ENCODE measurements at places on chromosomes 1 and 21. TPM values are rescaled to one million over a fixed set of nuclear protein-coding genes. Genes with fewer than 3 reads are reported as not detected.

DNA sequence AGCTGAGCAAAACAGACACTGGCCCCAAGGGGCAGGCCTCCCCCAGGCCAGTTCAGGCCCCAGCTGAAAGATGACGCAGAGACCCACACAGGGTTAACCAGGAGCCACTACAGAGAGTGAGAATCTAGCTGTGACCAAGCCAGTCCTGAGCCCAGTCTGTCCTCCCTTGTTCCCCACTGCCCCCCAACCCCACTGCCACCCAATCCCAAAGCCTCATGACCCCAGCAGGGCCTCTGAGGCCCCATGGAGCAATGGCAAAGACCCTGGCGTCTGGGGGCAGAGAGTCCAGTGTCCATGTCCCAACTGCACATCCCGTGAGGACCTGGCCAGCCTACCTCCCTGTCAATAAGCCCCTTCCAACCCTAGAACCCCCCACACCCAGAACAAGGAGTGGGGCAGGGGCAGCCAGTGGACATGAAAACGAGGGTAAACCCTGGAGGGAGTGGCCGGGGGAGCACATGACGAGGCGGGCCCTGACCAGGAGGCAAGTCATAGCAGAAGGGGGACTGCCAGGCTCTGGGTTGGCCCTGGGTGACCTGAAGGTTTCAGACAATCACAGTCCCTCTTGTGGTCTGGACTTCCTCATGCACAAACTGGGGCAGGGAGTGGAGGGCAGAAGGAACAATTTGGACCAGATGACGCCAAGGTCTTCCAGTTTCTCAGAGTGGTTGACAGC lies 100.5 kb downstream of the GLIS1 start:
- no peak for DNase-seq

DNA sequence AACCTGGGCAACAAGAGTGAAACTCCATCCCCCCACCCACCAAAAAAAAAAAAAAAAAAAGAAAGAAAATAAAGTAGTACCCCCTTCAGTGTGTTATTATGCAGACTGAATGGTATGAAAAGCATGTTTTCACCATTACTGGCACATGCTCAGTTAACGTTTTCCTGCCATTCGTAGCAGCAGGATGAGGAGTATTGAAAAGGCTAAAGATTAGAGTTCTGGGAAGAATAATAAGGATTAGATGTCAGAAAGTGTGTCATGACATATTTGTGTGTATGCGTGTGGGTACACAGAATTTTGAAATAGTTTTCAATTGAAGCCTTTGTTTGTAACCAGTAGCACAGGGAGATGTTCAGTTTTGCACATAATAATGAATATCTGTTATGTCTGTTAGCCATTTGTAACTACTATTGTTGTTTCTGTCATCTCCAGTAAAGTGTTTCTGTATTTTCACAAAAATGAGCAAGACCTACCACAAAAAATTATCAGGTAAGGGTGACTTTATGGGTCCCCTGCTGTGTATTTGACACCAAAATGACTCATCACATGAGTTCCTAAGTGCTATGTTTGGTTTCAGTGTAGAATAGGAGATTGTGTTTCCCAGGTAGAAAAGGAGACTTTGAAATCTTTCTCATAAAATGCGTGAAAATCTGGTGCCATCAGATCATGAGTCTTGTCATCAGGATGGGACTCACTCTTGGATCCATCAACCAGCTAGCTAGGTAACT lies 358.9 kb downstream of the DISC1 start:
- no peak for DNase-seq

DNA sequence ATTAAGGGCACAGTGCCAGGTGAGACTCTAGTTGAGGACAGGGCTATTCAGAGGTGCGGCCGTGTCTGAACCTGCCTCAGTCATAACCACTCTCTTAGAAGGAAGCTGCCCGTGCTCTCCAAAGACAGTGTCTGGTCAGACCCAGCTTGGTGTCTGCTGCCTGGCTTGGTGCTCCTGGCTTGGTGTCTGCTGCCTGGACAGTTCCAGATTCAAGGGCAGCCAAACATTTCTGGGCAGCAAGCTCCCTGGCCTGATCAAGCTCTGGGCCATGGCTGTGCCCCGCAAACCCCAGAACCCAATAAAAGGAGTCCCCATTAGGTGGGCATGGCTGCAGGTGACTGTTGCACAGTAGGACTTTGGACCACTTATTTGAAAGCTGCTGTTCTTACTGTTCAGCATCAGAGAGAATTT lies 27.7 kb downstream of the NEK2 start:
- no peak for DNase-seq

GRCh38 chr1:25580927-25581326 lies 35.7 kb upstream of the MAN1C1 start:
- no peak for DNase-seq

DNA sequence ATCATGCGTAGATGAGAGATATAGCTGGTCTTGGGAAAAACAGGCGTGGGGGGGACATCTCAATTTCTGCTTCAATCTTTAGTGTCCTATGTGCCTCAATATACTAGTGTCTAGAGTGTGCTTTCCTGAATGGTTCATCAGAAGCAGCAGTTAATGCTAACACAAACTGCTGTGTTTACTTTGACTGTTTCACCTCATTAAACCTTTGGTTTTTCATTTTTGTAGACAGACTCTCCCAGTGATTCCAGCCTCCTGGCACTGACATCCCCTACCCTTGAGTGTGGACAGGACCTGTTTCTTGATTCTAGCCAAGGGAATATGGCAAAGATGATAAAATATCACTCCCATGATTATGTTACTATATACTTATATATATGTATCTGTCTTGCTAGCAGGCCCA lies 37.6 kb downstream of the ZYG11A start:
- no peak for DNase-seq

GRCh38 chr1:153367090-153367489 lies 8.3 kb downstream of the S100A12 start:
- no peak for DNase-seq

DNA sequence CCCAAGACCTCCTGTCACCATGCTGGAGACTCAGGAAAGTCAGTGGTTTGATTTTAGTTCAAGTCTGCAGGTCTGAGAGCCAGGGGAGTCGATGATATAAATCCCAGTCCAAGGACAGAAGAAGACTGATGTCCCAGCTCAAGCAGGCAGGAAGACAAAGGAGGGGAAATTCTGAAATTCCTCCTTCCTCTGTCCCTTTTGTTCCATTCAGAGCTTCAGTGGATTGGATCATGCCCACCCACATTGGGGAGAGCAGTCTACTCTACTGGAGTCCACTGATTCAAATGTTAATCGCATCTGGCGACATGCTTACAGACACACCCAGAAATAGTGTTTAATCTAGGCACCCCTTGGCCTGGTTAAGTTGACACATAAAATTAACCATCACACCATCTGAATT lies 7.2 kb upstream of the ADAMTS1 start:
- no peak for DNase-seq

- no peak for DNase-seq
These were observed 8.5 kb downstream of the UBQLN4 start for GRCh38 chr1:156045076-156045475.

- no peak for DNase-seq
These were observed 57.9 kb downstream of the PHTF1 start for GRCh38 chr1:113701429-113701828.

The SH2D5 gene
- 18.4 TPM for total RNA-seq

The FCGR3A gene
- total RNA-seq = not detected

The CDK11B gene
- 31.9 TPM for total RNA-seq

The KLHDC9 gene
- total RNA-seq = 6.5 TPM

The RAB25 gene
- 34.8 TPM for total RNA-seq

The HNRNPR gene
- total RNA-seq = 203 TPM

The ATP1A4 gene
- total RNA-seq = 0.61 TPM

The CCDC190 gene
- not detected for total RNA-seq
